ENCODE measurements at places on chromosomes 1 and 21.

DNA sequence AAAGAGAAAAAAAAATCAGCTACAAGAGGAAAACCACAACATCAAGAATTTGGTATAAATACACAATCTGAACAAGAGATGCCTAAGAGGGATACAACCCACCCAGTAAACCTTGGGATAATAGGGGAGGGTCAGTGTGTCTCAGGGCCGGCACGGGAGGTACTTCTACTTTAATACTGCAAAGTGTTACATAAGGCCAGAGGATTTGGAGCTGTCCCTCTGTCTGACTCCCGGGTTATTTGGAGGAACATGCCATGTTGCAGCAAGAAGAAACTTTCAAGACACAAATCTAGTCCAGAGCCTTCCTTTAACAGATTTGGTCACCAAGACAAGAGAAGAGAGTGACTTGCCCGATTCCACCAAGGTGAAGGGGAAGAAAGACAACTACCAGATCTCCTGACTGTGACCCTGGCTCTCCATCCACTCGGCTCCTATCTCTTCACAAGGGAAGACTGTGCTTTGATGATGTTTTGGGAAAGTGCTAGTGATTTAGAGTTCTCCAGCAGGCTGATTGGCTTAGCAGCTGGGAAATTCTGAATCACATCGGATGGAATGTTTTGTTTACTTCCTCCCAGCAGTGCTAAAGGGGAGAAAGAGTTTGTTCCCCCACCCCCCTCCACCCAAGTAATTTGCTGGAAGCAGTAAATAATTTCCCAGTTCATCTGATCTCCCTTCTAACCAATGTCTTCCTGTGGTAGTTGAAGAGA lies 29.3 kb downstream of the SGIP1 start:
- no peak for DNase-seq

DNA sequence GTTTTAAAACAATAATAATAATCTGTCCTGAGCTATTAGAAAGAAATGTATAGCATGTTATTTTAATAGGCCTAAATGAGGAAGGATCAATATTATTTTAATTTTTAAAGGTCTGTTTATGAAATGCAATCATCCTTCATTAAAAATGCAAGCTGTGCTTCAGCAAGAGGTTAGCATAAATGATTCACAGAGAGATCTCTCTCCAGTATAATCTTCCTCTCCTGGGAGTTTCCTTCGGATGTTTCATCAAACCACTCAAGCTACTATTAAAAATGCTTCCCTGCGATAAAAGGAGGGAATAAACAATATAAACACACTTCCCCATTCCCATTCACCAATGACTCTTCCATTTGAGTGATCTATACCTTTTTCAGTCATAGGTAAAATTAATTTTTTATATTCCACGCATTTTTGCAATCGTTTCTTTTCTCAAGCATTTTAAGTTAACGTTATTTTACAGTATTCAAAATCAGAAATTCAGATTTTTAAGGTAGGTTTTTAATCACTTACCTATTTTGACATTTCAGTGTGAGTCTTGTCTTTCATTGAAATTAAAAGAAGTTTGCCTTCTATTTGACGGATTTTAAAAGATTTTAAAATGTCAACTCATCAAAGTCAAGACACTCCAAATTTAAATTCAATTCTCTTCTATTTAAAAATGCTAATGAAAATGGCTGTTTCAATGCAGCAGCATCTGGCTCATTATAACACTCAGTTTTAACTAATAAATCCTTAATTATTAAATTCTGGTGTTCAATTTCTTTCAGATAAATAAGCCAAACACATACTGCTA lies 64.3 kb downstream of the RERE start:
- no peak for DNase-seq

DNA sequence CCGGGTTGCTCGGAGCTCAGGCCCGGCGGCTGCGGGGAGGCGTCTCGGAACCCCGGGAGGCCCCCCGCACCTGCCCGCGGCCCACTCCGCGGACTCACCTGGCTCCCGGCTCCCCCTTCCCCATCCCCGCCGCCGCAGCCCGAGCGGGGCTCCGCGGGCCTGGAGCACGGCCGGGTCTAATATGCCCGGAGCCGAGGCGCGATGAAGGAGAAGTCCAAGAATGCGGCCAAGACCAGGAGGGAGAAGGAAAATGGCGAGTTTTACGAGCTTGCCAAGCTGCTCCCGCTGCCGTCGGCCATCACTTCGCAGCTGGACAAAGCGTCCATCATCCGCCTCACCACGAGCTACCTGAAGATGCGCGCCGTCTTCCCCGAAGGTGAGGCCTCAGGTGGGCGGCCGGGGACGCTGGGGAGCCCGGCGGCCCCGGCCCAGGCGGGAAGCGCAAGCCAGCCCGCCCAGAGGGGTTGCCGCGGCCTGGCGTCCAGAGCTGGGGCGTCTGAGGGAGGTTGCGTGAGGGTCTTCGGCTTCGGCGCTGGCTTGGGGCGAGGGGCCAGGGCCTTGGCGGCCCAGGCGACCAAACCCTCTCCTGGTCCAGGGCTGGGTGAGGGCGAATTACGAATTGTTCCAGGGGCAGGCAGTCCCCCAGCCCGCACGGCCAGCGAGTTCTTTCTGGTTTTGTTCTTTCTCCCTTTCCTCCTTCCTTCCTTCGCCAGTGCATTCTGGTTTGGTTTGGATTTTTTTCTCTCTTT lies 805 bp downstream of the SIM2 start:
- DNase-seq: no peak

DNA sequence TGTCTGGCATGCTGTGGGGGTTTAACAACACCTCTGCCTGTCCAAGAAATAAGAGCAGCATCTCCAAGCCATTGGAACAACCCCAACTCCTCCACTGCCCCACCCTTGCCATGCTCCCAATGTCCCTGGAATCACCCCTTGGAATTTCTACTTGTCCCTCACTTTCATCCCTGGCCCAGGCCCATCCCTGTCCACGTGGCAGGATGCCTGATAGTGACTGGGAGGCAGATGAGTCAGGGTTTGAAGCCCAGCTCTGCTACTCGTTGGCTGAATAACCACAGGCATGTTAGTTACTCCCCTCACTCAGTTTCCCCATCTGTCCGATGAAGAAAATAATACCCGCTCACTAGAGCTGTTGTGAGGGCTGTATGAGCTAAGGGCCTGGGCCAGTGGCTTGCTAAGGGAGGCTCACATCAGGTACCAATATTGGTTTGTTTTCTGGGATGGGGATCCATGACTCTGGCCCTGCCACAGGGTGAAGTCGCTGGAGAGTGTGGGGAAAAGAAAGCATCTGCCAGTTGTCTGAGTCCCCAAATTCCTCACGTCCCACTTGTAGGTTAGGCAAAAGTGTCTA lies 99.4 kb upstream of the TLR5 start:
- DNase-seq: no peak

DNA sequence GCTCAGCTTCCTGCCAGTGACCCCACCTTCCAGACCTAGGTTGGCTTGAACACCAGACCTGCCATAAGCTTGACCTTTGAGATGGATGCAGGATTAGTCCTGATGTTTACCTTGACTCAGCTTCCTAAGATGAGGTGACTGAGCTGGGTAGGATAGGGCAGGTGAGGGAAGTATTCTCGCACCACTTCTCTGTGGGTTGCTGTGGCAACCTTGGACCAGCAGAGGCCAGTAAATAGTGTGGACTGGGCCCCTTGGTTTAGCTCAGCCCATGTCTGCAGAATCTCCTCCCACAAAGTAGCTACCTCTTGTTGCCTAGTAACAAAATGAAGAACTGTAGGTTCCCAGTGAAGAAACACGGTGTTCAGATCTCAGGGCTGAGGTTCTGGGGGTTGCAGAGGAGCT lies 8.4 kb downstream of the RPS6KA1 start:
- DNase-seq: no peak

DNA sequence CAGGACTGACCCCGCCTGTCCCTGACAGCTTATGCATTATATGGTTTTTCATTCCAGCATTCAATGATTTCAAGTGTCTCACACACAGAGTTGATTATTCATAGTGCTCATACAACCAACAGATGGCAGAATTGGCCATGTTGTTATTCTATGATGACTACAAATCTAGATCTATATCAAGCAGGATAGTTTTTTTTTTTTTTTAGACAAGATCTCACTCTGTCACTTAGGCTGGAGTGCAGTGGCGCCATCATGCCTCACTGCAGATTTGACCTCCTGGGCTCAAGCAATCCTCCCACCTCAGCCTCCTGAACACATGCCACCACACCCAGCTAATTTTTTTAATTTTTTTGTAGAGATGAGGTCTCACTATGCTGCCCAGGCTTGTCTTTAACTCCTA lies 40.1 kb upstream of the LRRC8D start:
- no peak for DNase-seq

GRCh38 chr1:2628933-2629626 lies 3.7 kb downstream of the MMEL1 start:
- DNase-seq: no peak

DNA sequence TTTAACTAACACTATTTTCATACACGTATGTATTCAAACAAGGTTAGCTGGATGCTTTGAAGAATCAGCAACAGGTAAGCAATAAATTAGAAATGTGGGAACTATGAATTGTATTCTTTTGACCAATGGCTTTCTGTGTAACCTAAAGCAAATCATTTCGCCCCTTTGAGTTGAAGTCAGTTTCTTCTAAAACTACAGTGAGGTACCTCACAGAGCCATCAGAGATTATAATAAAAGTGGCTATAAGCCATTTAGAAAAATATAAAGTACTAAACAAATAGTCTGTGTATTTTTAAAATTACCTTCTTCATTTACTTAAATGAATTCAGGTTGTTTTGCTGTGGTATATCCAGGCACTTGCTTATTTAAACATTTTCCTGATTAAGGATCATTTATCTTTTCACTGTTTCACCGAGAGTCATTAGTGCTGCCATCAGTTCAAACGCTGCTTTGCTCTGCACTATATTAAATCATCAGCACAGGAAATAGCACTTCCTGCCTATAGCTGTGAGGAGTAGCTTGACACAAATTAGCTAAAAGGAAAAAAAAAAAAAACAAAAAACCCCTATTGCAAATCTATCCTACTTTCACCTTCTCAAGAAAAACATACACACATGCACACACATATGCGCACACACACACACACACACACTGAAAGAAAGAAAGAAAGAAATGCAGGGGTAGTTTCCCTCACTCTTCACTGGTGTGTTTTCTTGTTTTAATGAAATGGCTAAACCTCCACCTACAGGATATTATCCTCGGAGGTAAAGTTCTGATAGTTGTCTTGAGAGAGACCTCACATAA lies 39.8 kb upstream of the C1orf105 start:
- no peak for DNase-seq
